ENCODE measurements at places on chromosomes 4 and X.

GRCh38 chr4:163679189-163679588 lies 184.7 kb downstream of the TMA16 start:
- DNase-seq = no peak

- DNase-seq = no peak
These were observed 9.0 kb upstream of the YIPF7 start for GRCh38 chr4:44660396-44660795.

- DNase-seq = peak; percentile 86
These were observed 554 bp downstream of the DCTD start for GRCh38 chr4:182916483-182917181.

GRCh38 chr4:112517067-112517634 lies 1.2 kb upstream of the NEUROG2 start:
- DNase-seq = no peak

- DNase-seq = no peak
These were observed 156.9 kb downstream of the CBR4 start for GRCh38 chr4:168852933-168853713.

DNA sequence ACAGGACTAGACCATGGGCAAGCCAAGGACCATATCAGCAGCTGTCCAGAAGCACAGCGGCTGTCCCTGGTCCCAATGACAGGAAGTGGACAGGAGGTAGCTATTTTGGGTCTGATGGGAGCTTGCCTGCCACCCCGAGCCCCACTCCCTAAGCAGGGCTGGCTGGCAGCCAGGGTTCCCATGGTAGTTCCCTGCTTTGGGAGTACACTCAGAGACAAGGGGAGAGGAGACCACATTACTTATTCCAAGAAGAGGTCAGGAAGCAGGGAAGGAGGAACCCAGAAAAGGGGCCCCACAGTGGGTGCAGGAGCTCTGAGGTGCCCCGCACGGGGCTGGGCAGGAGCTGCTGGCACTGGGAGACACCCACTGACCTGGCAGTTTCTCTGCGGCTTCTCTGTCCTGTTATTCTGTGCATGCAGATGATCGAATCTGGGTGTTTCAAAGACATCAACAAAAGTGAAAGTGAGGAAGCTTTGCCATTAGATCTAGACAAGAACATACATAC lies 36.3 kb downstream of the HTT-AS start:
- DNase-seq = no peak

- no peak for DNase-seq
These were observed 215.7 kb downstream of the STK32B start for GRCh38 chr4:5266991-5267390.

DNA sequence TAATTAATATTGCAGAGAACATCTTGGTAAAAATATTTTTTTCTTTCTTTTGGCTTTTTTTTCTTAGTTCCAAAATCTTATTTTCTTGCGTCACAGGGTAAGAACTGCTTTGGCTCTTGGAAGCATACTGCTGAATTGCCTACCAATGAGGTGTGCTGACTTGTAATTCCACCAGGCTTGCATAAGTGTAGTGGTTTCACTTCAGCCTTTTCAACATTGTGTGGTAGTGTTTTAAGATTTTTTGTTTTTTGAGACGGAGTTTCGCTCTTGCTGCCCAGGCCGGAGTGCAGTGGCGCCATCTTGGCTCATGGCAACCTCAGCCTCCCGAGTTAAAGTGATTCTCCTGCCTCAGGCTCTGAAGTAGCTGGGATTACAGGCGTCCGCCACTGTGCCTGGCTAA lies 42.4 kb downstream of the N4BP2 start:
- no peak for DNase-seq

DNA sequence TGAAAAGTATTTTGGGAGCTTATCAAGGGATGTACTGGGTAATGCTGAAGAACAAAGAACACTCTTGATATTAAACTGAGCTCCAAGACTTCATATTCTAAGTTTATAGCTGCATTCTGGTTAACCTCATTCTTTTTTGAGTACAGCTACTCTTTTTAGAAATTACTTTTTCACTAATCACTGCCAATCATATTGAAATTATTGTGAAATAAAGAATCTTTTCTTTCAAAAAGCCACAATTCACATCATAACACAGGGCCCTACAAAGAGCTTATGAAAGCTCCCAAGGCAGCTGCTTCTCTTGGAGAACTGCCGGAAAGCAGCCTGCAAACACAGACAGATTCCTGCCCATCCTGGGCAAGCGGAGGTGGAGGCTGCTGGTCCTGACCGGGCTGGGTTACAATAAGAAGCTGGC lies 121.4 kb downstream of the RNF150 start:
- DNase-seq = no peak

- DNase-seq = peak; percentile 32
These were observed 5.2 kb downstream of the MAP9 start for GRCh38 chr4:155371432-155372043.

DNA sequence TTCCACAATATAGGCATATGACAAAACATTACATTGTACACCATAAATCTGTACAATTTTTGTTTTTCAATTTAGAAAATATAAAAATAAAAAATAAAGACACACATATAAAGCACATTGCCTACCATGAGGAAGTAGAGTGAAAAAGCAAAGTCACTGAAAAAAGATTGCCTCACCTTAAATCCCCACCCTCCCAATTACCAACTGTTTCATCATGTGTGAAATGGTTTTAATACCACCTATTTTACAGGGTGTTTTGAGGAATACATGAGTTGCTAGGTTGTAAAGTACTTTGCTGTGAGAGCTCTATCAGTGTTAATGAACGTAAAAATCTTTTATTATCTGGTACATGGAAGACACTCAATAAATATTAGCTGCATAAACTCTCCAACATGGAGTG lies 373.6 kb upstream of the NDST3 start:
- no peak for DNase-seq

Data from foreskin fibroblast (primary cell).